ENCODE measurements at places on chromosomes 2 and 18.

DNA sequence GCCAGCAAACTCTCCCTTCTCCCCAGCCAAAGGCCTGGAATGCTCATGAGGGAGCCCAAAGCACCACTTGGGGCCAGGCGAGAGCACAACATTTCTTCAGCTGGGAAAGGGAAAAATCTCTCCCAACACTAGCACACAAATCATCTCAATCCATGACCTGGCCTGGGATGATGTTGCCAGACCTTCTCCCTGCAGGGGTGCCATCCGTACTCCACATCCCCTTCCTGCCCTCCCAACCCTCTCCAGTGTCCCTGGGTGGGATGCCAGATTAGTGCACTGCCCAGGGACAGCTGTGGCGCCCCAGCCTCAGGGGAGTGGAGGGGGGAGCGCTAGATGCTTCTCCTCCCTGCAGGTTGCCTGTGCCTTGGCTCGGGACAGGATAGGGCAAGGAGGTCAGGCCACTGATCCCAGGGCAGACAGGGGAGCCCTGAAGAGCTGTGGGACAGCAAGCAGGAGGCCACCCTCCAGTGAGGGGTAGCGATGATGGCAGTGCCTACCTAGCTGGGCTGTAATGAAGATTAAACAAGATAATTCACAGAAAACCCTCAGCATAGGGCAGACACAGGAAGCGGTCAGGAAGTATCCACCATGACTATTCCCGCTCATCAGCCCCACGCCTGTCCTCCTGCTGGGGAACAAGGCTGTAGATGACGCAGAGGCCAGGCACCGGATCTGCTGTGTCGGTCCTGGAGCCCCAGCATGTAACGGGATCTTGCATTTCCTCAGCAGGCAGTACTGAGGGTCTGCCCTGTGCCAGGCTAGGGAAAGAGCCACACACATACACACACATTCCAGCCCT, 31.1 kb downstream of the SERTAD2 start:
- no peak for DNase-seq

DNA sequence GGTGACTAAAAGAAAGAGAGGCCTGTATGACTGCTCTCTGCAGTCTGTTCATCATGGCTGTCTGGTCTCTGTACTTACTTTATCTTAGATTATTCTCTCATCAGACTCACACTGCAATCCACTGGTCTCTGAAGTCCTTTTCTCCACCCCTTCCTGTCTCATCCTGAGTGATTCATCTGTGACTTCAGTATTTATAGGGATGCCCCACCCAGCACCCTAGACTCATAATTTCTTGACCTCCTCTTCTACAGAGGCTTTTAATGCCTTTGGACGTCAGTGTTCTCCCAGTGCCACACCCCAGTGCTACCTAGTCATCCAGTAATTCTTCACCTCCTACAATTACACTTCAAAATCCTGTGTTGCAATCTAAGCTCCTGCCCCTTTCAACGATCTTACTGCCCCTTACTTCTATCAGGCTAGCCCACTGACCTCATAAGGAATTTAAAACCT, 14.9 kb upstream of the ITPRID2 start:
- no peak for DNase-seq

GRCh38 chr2:42336361-42336965, 24.6 kb downstream of the COX7A2L start:
- no peak for DNase-seq

- no peak for DNase-seq
These were observed 46.0 kb upstream of the RMND5A start for GRCh38 chr2:86673986-86674670.

DNA sequence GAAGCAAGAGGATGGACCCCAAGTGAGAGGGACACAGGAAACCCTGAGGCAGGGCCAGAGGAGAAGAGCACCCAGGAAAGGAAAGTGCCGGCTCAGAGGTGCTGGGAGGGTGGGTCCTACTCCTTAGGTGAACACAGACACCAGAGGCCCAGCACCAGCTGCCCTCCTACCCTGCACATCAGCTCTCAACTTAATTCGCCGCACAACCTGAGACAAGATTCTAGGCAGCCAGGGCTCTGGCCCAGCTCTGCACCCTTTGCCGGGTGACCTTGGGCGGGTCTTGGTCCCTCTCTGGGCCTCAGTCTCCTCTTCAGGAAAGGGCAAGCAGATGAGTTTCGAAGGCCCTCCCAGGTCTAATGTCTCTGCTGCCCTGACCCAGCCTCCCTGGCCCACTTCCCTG, 28.1 kb downstream of the ZFP36L2 start:
- no peak for DNase-seq

DNA sequence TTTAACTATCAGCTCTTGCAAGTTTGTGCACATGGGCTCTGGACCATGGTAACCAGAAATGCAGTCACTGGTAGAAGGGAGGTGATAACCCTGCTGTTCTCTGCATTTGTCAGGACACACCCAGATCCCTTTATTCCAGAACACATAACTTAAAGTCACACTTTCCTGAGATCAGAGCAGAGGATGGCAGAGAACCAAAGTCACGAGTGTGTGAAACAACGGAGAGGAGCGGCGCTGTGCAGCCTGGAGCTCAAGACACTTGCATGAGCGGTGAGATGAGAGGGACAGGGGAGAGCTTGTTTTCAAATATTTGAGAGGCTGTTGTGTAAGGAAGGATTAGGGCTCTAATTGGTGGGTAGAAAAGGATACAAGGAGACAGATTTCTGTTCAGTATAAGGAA, 43.3 kb upstream of the AAK1 start:
- DNase-seq = no peak

DNA sequence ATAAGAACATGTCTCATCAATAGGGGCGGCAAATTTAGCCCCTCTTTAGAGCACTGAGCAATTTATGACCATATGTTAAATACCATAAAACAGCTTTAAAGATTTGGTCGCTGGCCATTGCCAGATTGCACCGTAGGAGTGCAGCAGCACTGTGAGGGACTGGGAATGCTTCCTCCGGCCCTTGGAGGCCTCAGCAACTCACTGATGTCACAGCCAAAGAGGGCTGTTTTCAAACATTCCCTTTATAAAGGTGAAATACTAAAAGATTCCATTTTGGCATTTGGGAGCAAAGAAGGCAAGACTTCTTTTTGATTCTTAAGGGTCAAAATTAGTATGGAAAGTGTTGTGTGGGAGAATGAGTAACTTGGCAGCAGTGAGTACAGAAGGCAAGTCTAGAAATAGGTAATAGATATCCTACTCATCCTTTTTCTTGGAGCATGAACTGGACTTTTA, 63.7 kb downstream of the BABAM2 start:
- peak; percentile 18 for DNase-seq

DNA sequence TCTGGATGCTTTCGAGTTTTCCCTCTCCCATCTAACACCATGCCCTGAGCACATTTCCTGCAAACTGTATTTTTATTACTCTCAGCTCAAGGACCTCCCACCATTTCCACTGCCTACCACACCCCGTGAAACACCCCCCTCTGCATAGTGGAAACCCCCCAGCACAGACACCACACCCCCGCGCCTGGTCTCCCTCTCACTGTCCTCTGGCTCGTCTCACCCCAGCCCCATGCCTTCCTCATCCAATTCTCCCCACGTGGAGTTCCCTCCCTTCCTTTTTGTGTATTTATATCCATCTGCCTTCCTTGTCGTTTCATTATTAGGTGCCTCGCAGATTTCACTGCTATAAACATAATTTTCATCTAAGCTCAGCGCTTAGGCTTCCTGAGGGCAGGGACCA, 307.5 kb downstream of the CELF4 start:
- DNase-seq = no peak

GRCh38 chr2:60023256-60023985, 530.0 kb downstream of the BCL11A start:
- no peak for DNase-seq

DNA sequence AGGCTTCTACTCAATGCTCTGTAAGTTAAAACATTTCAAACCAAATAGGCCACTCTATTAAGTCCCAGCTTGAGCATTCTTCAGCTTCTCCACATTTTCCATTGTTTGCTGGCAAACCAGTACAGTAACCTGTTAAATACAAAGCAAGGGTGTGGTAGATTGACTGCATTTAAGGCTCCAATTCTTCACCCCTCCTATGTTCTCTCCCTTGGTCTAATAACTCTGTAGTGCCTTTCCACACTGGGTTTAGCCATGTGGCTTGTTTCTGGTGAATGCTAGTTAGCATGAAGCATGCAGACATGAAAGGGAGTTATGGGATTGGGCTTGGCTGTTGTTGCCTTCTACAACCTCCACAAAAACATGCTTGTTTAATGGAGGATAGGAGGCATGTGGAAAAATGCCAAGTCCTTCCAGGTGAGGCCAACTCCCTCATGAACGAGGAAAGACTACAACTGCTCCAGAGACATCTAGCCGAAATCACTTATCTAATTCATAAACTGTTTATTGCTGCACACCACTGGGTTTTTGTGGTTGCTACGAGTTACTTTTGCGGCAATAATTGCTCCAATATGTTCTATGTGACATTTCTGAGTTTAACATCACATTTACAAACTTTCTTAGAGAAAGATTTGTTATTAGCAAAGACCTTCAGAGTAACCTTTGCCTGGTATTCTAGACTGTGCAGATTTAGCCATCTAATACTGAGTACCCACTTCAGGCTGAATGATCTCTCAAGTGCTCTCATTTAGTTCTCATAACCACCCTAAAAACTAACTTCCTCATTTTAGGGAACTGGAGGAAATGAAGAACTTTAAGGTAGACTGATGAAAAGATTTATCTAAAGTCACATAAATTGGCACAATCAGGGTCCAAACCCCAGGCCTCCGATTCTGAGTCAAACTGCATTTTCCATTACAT, 104.0 kb downstream of the SMAD2 start:
- no peak for DNase-seq

GRCh38 chr2:78941751-78942150, 83.8 kb upstream of the REG3G start:
- DNase-seq = no peak

- DNase-seq = no peak
These were observed 496.9 kb upstream of the HNMT start for GRCh38 chr2:137467246-137467862.

GRCh38 chr2:223981241-223981640, 24.0 kb downstream of the MRPL44 start:
- DNase-seq = no peak

DNA sequence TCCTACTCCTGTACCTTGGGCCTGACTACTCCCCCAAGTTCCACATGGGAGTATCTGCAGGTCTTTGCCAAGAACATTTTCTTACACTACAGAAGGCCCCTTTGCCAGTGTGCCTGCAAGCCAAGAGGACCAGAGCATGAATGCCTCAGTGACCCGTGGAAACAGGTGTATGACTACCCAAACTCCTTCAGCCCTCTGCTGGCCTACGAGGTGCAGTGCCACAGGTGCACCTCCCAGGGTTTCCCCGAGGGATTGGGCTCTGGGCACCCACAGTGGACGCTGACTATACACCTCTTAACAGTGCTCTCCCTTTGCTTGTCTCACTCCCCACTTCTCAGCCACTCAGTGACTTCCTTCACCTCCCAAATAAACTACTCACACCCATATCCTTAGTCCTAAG, 91.4 kb downstream of the COL6A3 start:
- DNase-seq = no peak

DNA sequence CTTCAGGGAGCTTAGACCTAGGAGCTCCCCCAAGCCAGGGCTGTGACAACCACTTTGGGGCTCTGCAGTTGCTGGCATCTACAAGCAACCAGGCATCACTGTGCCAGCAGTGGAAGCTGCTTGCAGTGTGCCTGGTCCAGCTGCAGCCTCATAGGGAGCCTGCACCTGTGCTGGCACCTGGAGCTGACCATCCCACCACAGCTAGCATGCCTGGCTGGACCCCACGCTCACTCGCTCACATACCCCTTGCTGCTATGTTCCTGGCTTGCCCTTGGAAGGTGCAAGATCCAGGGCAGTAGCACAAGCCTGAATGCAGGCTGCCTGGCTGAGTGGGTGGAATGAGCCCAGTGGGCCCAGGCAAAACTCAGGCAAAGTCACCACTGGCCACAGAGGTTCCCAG, 82.5 kb downstream of the ZNF804A start:
- DNase-seq = no peak

DNA sequence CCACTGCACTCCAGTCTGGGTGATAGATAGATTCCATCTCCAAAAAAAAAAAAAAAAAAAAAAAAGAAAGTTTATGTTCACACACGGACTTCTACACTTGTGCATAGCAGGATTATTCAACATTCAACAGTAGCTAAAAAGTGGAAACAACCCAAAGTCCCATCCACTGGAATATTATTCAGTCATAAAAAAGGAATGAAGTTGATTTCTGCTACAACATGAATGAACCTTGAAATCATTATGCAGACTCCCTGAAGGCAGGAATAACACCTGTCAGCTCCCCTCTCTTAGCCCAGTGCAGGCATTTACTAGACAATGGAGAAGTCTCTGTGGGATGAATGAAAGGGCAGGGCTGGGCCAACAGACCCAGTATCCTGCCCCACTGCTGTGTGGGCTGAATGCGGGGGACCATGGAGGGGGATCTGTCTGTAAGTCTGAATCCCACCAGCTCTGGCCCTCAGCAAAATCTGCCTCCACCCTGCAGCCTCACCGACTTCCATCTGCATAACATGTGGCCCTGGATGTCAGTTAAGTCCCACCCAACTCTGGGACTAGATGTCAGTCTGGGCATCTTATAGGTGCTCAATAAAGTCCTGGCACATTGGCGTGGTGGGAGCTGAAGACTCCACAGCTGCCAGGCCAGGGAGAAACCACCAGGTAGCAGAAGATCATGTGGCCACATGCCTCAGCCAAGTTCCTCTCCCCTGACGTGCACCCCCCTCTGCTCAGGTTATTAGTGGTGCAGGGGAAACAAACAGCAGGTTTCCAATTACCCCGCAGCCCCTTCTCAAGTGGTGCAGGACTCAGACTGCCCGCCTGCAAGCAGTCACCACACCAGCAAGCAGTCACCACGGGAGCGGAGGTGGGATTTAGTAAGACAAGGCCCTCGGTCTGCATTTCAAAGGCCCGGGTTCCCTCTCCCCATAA, 8.9 kb downstream of the ZFP36L2 start:
- no peak for DNase-seq

- DNase-seq = no peak
These were observed 69.6 kb downstream of the STEAP3 start for GRCh38 chr2:119293254-119293653.
